Urothelium cell line (cell line): ENCODE measurements at places on chromosomes 3 and 15.

- DNase-seq: no peak
These were observed 27.0 kb upstream of the DENND4A start for GRCh38 chr15:65818927-65819562.

DNA sequence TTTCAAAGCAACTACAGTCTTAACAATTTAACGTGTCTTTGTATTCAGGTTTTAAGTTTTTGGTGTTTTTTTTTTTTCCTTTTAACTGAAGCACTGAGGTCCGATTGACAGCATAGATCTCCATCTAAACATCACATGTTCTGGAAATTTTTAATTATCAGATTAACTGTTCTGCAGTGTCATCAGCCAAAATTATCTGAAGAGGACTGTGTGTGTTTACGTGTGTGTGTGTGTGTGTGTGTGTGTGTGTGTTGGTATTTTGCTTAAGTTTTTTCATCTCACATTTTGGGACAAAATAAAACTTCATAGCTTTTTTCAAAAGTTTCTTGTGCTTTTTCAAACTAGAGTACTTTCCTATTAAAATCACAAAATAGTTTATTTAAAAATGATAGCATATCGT lies 1.8 kb downstream of the PIK3CA start:
- no peak for DNase-seq

DNA sequence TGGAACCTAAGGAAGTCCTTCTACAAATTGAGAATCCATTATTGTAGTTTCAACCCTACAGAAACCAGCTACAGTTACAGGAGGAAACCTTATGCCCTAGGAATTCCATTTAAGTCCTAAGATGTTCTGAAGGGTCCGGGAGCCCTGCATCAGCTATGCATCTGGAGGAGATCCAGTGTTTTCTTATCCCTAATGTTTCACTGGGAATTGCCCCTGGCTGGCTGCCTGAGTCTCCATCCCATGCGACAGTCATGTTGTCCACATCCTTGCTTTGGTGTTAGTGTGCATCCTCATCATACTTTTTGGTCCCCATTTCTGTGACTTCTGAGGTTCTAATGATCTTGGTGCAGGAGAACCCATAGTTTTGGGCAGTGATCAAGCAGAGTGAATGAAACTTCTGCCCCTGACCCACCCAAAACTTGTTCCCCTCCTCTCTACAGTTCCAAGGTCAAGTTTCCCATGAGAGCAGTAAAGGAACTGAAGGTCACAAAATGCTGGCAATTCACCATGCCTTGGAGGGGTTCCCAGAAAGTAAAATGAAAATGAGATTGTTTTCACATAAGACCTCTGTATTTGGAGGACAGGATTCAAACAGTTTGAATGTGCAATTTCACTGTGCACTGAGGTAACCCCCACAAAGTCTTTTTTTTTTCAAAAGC lies 121.9 kb upstream of the PHLDB2 start:
- no peak for DNase-seq

DNA sequence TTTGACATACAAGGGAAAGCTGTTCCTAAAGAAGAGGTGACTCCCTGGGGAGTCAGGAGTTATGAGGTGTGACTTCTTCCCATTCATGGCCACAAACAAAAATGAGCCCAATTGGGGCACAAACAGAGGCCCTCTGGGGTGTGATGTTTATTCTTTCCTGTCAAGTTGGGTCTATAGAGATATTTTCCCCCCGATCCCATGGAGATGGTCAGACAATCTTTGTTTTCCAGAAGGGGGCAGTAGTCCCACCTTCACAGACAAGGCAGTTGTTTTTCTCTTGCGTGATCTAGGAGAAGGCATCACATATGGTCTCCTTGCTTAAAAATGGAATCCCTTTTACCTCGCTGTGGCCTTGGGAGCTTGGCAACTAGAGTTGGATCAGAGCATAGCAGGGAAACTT lies 110.3 kb downstream of the MFSD1 start:
- no peak for DNase-seq

- DNase-seq: peak; percentile 65
These were observed 265.2 kb upstream of the TLE3 start for GRCh38 chr15:70362886-70363285.

DNA sequence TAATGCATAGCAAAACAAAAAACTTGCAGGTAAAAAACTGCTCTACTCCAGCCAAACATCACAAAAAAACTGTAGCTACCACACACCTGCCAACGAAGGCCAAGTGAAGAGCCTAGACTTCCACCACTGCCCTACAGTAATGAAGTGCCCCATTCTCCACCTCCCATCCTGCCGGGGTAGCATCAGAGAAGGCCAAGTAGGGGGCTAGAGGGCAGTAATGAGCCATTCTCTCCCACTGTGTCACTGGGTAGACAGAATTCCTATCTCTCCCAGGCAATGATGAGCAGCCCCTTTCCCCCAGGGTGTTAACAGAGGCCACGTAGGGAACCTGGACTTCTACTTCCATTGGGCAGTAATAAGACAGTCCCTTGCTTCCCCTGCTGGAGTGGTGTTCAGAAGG lies 9.5 kb downstream of the SEC22C start:
- DNase-seq: peak; percentile 60

DNA sequence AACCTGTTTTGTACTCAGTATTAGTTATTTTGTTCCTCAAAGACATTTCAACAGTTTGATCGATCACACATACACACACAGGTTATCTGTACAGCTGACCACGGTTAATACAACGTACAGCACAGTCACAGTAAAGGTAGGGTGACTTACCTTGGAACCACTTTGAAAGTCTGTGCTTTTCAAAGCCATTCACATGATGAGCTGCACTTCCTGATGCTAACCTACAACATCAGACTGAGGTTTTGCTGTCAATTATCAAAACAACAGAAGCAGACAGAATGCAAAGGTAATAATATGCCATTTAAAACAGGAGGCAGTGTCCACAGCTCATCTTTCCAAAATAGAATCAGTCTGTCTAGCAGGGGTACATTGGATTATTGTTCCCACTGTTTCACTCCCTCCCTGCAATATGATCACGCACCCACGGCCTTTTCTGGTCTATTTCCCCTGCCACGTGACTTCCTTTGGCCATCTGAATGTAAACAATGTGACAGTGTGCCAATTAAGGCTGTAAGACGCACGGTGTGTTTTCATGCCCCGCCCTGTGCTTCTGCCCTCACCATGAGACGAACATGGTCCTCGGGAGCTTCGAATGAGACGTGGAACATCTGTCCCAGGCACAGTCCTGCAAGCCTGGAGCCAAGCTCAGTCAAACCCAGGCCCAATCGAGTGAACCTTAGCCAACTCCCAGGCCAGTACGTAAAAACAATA lies 102.4 kb downstream of the FMN1 start:
- DNase-seq: no peak

- no peak for DNase-seq
These were observed 278.3 kb upstream of the WNT5A start for GRCh38 chr3:55765398-55765797.

GRCh38 chr15:62927196-62927595 lies 115.4 kb upstream of the TPM1 start:
- no peak for DNase-seq

GRCh38 chr3:165459924-165460835 lies 264.0 kb upstream of the SLITRK3 start:
- DNase-seq: no peak

DNA sequence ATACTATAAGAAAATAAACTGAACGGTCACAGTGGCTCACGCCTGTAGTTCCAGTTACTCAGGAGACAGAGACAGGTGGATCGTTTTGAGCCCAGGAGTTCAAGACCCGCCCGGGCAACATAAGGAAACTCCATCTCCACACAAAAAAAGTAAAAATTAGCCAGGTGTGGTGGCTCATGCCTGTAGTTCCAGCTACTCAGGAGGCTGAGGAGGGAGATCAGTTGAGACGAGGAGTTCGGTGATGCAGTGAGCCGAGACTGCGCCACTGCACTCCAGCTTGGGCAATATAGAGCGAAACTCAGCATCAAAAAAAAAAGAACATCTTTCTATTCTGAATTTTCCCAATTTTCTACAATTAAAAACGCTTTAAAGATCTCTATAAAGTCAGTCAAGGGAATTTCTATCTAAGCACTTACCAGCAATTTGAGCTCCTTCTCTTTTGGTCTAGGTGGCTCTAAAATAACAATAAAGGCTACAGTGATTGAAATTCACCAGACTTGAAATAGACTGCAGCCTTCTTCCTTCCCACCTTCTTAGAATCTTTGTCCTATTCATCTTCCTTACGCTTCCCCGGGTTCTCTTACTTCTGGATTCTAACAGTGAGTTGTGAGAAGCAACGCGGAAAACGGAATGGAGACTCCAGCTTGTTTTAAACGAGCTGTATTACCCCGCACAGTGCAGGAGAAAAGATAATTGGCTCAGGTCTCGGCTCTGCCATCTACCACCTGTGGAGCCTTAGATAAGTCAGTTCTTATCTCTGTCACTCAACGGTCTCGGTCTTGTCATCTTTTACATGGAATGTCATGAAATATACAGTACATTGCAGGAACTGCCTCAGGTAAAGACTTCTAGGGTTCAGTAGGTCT lies 812 bp upstream of the SEC62 start:
- no peak for DNase-seq

DNA sequence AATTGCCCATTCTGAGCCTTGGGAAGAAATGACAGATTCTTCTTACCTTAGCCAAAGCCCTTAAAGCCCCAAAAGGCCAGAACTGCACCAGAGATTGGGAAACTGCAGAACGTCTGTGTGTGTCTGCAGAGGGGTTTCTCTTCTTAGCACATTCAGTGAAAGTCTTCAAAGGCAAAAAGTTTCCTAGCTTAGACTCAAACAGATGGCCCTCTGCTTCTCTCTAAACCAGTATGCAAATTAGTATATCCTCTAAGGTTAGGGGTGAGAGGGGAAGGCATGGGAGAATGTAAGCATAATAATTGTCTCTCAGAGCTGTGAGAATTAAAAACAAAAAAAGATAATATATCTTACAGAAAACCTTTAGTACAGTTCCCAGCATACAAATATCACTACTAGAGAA lies 334.0 kb upstream of the MCTP2 start:
- no peak for DNase-seq

DNA sequence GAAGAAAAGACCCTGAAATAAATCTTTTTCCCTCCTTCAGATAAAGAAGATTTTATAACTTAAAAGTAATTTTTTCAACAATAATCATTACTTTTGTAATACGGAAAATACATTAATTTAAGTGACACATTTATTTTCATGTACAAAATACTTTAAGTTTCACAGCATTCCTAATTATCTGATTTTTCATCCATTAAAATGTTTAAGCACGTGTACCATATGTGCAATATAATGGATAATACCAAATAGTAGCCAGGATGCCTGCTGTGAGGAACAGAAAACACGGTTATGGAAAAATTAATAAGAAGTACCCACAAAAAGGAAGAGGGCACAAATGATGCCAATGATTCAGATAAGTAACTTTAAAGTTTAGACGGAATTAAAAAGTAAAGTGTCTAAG lies 33.5 kb downstream of the ADAM10 start:
- DNase-seq: no peak

GRCh38 chr3:64398476-64398875 lies 173.2 kb upstream of the PRICKLE2 start:
- no peak for DNase-seq

GRCh38 chr3:40407611-40408010 lies 20.6 kb downstream of the ENTPD3 start:
- no peak for DNase-seq

DNA sequence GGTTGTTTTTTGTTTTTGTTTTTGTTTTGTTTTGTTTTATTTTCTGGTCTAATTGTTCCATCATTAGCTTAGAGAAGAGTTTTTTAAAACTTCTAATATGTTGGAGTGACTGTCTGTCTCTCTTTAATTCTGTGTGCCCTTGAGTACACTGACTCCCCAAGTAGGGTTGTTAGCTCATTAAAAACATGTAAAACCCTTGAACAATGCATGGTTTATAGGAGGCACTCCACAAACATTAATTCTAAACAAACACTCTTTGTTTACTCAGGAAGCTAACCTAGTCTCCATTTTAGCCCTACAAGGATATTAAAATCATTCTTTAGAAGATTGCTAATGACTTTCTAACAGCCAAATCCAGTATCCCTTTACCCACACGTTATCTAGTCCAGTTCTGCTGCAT lies 100.5 kb downstream of the CGGBP1 start:
- no peak for DNase-seq

- DNase-seq: peak; percentile 1
These were observed 1.8 kb downstream of the DIPK2A start for GRCh38 chr3:143973259-143974021.

DNA sequence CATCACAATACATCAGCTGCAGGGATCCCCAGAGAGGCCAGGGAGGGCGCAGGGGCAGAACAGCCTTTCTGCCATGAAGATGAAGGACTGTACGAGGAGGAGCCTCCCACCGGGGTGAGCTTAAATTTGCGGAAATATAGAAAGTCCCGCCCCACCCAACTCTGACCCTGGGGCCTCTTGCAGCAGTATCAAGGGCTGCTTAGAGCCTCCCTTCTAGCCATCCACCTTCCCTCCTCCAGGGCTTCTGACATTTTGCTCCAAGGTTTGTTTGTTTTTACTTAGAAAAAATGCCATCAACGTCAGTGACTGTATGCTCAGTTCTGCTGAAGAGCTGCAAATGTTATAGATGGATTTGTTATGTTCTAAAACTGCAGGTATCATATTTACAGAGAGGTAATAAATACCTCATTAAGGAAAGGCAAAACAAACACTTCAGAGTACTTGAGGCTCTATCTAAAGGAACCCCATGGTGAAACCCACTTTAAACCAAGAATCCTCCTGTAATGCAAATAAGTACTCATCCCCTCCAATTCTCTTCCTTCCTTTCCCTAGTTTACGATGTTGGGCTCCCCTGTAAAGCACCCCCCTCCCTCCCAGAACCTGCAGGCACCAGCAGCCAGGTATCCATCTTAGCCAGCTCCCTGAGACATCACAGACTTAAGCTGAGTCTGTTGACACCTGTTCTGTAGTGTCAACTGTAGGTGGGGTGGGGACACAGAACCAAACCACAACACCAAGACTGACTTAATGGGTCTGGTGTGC lies 30.5 kb downstream of the RFTN1 start:
- no peak for DNase-seq

DNA sequence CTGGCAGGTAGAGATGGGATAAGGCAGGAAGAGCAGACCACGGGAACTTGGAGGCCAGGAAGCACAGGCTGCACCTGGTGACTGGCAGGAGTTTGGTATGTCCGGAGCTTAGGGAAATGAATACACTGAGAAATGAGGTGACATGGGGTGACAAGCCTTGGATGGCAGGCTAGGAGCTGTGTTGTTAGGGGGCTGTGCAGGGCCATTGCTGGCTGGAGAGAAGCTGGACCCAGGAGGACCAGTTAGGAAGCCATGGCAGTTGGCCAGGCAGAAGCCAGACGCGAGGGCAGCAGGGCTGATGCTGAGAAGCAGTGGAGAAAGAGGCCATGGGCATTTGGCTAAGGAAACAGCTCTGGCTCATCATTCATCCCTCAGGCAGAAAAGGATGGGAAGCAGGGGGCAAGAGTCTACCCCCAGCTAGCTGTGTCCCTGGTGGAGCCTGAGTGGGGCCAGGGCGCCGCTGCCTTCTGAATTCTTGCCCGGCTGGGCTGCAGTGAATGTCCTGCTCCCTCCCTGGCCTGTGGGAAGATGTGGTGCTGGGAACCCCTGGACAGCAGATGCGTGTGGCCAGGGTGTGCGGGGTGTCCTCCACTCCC lies 255.8 kb downstream of the FAM43A start:
- no peak for DNase-seq

- no peak for DNase-seq
These were observed 364.4 kb downstream of the MECOM start for GRCh38 chr3:169299129-169299528.
